PC-9 (cell line): ENCODE measurements at places on chromosomes 7 and 10. TPM values are rescaled to one million over a fixed set of nuclear protein-coding genes. Genes with fewer than 3 reads are reported as not detected.

GRCh38 chr7:3206771-3207191, 94.3 kb upstream of the SDK1 start:
- no peaks in the 10 kb centered on the region for H3K27me3 ChIP-seq
- no peaks in the 10 kb centered on the region for H3K4me1 ChIP-seq
- no peak overlapping the region for H3K4me3 ChIP-seq
- no peak overlapping the region for H3K27ac ChIP-seq
- H3K36me3 ChIP-seq, result no peaks in the 10 kb centered on the region

TRIM50 gene
- not detected in 2 replicates for total RNA-seq

DNA sequence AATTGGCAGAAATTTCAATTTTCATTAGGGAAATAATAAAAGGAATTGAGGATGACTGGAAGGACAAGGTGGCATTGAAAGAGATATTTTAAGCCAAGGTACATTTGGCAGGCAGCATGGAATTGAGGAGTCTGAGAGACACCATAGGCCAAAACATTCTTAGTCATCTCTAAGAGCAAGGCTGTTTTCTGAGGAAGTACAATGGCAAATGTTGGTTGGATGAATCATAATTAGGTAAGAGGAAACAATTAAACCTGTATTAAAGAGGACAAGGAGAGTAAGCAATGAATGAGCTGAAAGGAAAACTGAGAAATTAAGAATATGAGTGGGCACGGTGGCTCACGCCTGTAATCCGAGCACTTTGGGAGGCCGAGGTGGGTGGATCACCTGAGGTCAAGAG, 86.3 kb downstream of the MRPL32 start:
- H3K4me1 ChIP-seq, result no peaks in the 10 kb centered on the region
- H3K27ac ChIP-seq, result no peak overlapping the region
- no peaks in the 10 kb centered on the region for H3K36me3 ChIP-seq

NUDT1 gene
- total RNA-seq, result 63.9 and 73.3 TPM in 2 replicates

SNX10 gene
- 9.1 and 9.8 TPM in 2 replicates for total RNA-seq

CACNB2 gene
- not detected in 2 replicates for total RNA-seq

SEMA3D gene
- 2.6 and 4.8 TPM in 2 replicates for total RNA-seq

PDE1C gene
- total RNA-seq, result 1.7 and 2.1 TPM in 2 replicates

DNA sequence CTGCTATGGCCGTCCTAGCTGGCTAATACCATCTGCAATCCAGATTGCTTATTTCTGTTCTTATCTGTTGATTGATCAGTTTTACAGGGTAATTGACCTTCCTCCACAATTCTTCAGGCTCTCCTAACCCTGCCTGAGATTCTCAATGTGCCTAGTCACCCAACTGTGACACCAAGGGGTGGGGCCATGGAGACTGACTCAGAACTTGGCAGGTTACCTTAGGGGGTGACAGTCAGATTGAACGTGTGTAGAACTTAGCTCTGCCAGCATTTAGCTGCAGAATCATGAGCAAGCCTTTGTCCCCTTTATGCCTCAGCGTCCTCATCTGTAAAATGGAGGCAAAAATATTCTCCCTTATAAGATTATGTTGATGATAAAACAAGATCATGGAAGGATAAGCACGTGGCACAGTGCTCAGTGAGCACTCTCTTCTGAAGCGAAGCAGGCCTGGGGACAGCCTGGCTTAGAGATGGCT, 19.1 kb upstream of the LEP start:
- H3K27me3 ChIP-seq, result no peaks in the 10 kb centered on the region
- peak; percentile 92 for DNase-seq
- H3K36me3 ChIP-seq, result no peaks in the 10 kb centered on the region
- H3K27ac ChIP-seq, result peak overlapping the region; percentile 68
- peaks cover 21% of the 10 kb centered on the region for H3K4me1 ChIP-seq
- no peak overlapping the region for H3K4me3 ChIP-seq
